ENCODE measurements at places on chromosomes 1 and 21.

GRCh38 chr1:233470741-233471499, 143.0 kb upstream of the KCNK1 start:
- DNase-seq: no peak

DNA sequence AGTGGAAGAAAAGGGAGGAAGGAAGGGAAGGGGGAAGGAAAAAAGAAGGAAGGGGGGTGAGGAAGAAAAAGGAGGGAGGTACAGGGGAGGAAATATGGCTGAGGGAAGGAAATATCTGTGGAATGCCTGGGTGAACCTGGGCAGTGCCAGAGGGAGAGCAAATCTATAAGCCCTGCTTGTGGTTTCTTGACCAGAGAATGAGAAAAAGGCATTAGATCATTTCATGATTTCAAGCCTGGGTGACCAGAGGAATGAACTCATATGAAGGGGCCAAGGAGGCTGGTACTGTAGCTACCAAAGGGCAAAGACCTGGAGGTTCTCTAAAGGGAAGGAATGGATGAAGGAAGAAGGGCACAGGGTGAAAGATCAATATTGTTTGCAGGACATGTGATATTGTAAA, 31.4 kb downstream of the GNG12 start:
- DNase-seq: no peak

- peak; percentile 65 for DNase-seq
Observed at GRCh38 chr21:42309753-42310213, 5.4 kb downstream of the TFF3 start.

GRCh38 chr1:159023723-159024122, 14.0 kb downstream of the IFI16 start:
- no peak for DNase-seq

GRCh38 chr21:45234965-45235364, 52.7 kb downstream of the POFUT2 start:
- DNase-seq: no peak

DNA sequence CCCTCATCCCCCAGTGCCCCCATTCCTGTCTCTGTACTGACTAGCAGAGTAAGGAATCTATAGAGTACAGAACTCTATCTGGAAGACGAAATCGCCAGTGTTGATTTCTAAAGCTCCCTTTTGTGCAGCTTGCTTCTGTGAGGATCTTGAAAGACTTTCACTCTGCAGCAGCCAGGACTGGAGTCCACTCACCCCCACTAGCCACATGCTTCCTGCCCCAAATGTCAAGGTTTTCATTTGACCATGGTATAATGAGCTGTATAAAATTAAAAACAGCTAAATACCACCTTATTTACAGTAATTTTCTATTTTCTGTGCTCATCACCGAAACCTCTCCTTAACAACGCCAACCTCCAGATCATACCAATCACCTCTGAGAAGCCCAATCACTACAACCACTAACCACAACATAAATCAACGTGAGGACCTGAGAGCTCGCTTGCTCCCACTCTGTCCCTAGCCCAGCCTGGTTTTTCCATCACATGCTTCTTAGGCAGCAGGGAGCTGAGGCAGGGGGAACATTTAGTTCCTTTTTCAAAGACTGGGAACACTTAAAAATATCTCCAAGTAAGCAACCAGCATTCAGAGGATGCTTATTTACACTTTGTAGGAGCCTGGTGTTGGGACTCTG, 56.1 kb upstream of the IRF2BP2 start:
- no peak for DNase-seq

- DNase-seq: no peak
Observed at GRCh38 chr1:211532088-211532444, 40.1 kb upstream of the RD3 start.

- no peak for DNase-seq
Observed at GRCh38 chr1:75310067-75310466, 175.9 kb downstream of the LHX8 start.

DNA sequence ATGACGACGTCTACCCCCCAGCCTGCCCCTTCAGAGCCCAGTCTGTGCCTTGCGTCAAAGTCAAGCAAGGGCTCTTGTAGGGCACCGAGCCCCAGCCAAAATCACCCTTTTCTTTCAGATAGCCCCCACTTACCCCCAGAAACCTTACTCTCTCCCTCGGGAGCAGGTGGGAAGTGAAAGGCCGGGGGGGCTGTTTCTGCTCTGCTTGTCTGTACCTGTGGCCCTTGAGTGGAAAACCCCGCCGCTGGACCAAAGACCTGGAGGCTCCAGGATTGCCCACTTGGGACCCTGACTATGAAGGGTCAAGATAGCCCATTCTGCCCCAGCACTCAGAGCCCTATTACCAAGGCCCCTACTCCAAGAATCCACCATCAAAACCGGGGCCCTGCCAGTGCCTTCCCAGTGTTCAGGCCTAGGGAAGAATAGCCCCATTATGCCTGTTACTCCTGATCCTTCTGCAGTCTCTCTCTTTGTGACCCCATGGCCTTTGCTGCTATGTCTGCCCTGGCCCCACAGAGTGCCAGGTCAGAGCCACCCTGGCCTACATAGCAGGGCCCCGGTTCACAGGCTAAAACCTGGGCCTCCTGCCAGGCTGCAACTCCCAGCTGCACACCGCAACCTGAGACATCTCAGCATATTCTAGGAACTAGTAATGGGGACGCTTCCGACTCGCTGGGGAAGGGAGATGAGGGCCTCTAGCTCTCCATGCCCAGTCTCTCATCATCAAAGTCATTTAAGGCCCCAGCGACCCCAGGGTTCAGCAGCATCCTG, 22.2 kb upstream of the HPDL start:
- DNase-seq: no peak
